CD4-positive, alpha-beta T cell treated with Interleukin-12 subunit alpha and Interleukin-12 subunit beta, for 1 hour (primary cell): ENCODE measurements at places on chromosomes 5 and 9.

DNA sequence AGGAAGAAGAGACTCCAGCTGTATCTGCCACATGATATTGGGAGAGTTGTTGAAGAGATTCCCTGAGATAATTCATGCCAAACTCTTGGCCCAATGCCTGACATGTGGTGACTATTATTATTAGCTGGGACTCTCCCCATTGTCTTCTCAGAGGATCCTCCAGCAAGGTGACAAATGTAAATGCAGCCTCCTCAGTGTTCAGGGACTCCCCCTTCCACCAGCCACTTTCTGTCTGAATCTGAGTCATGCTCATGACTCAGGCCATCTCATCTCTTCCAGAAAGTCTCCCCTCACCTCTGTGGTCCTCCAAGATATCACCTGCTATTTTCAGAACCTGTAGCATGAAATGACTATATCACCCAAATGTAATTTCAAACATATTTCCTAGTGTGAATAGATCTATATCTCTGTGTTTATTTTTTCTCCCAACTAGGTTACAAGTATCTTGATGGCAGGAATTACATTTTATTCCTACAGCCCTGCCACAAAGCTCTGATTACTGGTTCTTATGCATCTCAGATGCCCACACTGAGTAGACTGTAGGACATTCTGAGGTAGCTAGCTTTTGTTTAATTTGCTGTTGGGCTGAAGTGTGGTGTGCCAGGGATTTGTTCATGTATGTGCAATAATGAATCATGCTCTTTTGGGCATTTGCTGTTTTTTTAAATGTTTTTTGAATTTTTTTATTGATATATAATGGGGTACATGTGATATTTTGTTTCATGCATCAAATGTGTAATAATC is 126.6 kb upstream of the IL12B start:
- DNase-seq = no peak

DNA sequence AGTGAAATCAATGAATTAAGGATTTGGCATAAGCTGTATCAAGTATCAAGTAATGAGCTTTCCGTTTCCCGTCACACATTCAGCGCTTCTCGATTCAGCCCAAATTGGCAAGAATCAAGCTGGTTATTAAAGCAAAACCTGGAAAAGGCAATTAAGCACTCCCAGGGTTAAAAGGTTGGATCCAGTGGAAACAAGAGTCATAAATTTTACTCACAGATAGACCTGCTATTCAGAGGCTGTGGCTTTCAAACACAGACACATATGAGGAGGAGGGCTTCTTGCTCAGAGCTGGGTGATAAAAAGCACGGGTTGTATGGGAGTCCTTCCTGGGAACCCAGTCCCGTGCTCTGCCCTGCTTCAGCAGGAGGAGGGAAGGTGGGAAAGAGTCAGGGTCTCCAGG is 112.3 kb upstream of the CXCL14 start:
- DNase-seq = no peak

DNA sequence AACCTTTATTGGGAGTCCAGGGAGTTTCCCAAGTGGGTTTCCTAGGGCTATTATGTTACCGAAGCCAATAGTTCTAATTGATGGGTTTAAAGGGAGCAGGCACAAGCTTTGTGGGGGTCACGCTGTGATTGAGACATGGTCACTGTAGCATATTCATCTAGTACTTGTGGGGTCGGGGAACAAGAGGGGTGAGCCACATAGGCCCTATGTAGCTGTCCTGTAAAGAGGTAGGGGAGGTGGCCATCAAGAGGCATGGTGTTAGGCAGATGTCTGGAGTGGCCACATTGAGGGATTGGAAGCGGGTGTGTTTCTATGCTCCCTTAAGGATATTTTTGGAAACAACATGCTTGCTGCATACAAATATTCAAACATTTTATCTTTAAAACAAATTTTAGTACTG is 50.1 kb downstream of the EXOSC2 start:
- DNase-seq = no peak

GRCh38 chr9:33374190-33374589 is 28.2 kb downstream of the AQP7 start:
- DNase-seq = no peak

- DNase-seq = no peak
Observed at GRCh38 chr5:157558681-157559080, 16.9 kb downstream of the ADAM19 start.

GRCh38 chr9:68595868-68596267 is 55.2 kb upstream of the TMEM252 start:
- no peak for DNase-seq

DNA sequence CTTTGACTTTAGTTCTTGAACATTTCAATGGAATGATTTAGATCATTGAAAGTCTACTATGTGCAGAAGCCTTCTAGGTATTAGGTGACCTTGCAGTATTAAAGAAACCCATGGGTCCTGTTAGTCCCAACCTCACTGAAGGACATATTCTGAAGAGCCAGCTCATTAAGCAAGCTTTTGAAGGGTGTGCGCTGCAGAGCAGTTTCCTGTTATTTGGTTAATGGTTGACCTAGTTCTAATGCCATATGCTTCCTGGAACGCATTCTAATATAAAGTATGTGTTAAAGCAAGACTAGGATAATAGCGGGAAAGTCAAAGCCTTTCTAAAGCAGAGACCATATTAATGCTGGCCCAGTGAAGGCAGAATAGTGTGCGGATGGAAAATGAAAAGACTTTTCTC is 20.1 kb downstream of the ZNF462 start:
- no peak for DNase-seq

DNA sequence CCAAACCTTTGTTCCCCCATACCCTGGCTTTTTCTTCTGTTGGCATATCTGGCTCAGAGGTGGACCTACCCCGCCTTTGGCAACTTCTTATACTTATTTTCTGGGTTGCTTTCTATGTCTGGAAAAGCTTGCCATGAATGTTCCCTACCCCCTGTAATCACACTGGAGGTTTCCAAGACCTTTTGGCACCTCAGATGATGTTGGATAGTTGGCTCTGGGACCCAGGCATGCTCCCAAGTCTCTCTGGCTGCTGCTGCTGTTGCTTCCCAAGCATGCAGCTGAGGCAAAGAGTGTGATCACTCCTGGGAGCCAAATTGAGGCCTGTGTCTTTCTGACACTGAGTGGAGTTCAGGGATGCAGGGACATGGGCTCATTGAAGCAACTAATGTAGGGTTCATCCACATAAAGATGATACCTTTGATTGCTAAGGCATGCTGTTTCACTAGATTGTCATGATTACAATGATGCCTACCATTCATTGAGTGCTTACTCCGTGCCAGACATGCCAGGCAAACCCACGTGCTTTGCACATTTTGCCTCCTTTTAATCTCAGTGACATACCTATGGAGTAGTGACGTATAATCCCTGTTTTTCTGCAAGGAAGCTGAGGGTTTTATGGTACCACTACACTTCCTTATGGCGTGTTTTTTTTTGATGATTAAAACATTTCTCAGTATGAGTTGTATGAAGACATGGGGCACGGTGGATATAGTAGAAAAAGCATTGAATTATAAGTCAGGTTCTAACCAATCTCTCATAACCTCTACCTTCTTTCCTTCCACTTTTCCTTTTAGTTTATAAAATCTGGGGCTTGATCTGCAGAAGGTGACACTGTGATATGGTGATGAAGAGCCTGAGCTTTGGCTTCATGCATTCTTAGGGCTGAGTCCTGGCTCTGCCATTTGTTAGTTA is 73.1 kb downstream of the ARHGAP26 start:
- no peak for DNase-seq

DNA sequence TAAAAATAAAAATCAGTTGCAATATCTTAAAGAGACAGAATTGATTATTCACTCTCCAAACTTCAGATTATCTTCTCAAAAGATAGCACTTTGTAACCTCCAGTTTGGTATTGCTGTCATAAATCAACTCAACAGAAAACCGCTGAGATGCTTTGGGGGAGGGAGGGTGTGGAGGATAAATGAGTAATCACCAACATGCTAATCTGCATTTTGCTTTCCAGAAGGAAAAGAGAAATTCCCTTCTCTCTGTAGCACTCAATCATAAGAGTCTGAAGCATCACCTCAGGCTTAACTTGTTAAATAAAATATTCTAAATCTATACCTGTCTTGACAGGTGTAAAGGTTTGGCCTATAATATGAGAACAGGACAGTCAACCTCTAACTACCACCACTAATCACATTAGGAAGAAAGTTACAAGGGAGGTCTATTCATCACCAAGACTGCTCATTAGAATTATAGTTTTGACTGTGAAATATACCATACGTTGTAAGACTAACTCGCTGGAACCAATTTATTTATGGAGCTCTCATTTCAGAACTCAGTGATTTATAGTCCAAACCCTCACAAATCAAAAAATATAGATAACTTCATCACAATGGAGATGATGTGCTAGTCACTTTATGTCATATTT is 89.0 kb downstream of the PIK3R1 start:
- no peak for DNase-seq

GRCh38 chr9:133606708-133607025 is 2.5 kb downstream of the FAM163B start:
- no peak for DNase-seq
